Lung (tissue), 17 donors: ENCODE measurements at places on chromosomes 2 and 18.
A peak's percentile ranks its signal among the peaks of the same experiment; 100 is the strongest.

GRCh38 chr2:47039913-47040562 is 115.1 kb downstream of the STPG4 start:
- no peak for DNase-seq

GRCh38 chr2:42767080-42767898 is 3.4 kb upstream of the OXER1 start:
- DNase-seq: no peak

DNA sequence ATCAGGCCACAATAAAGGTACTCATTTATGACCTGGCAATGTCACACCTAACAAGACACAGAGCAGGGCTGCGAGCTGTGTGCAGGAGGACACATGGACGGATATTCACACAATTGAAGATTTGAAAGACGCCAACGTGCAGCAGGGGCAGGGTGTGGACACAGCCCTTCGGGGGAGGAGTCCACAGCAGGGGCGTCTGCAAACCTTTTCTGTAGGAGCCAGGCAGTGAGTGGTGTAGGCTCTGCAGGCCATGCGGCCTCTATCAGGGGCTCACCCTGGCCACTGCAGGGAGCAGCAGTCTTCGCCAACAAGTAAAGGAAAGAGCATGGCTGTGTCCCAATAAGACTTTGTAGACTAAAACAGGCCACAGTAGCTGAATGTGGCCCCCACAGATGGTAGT is 125.7 kb upstream of the SNTG2 start:
- no peak for DNase-seq

- peak; percentile 91 for DNase-seq
Measured at GRCh38 chr2:1591978-1592907, 152.1 kb downstream of the PXDN start.

DNA sequence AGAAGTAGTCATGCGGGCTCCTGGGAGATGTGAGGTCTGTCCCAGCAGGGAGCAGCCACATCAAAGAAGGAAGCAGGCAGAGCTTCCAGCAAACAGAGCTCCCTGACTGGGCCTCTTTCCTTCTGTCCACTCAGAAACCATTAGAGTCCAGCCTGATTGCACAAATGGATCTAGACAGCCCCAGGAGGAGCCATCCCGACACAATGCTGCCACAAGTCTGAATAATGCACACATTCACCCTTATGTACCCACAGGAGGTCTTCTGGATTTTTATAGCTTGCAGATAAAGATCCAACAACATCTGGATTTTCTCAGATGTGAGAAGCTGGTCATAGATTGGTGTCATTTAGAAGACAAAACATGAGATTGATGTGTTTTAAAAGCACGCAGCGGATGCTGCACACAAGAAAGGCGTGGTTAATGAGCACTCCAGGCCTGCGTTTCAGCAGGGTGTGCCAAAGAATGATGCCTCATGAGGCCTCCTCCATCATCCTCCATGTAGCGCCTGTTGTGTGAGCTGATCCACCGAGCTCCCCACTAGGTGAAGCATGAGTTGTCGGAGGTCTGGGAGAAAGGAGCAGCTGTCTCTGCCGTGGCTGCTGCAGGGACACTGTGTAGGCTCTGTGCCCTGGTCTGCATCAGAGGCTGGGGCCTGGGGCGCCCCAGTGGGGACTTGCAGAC is 60.6 kb downstream of the MTCL1 start:
- peak; percentile 29 for DNase-seq

GRCh38 chr18:3425446-3425845 is 24.5 kb upstream of the TGIF1 start:
- DNase-seq: no peak

DNA sequence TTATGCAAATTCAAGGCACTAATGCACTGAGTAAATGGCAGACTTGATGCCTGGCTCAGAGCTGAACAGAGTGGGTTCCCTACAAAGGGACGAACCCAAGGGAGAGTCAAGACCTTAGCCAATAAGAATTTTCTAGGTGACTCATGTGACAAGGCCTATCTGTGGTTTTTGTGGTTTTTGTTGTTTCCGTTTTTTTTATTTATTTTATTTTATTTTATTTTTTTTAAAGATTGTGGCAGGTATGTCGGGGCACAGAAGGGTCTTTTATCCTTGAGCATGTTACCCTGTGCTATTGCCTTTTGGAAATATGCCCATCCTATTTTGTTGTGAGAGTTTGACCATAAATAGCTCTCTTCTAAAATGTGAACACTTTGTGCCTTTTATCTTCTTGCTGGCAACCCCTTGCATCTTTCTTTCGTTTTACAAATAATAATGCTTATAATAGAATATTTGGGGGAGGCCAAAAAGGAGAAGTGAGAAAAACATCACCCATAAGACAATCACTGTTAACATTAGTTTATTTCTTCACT is 113.4 kb upstream of the AQP4 start:
- no peak for DNase-seq
